ENCODE measurements at places on chromosomes 11 and 22.

GRCh38 chr11:44036811-44037657 lies 10.7 kb upstream of the ACCSL start:
- DNase-seq = no peak

DNA sequence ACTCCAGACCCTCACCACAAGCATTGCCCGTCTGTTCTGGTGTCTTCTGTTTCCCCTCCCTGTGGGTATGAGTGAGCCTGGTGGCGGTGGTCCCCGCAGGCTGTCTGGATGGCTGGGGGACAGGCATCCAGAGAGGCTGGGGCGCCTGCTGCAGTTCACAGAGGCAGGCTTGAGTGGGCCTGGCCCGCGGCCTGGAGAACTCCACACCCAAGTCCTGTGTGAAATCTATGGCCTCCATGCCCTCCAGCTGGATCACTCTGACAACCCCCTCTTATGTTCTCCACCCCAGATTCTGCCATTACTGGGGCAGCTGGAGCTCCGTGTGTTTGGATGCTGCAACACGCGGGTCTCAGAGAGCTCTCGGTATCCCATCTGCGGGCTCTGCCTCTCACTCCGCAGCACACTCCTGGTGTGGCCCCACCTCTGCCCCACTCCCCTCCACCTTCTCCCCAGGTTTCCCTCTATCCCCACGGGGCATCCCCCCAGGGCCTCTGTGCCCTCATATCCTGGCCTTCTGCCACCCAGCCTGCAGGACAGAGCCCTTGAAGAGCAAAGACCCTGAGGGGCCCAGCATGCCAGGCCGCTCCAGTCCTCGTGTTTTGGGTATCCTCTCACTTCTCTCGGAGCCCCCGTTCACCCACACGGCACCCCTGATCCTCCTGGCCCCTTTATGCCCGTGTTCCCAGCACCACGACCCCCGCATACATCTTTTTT lies 31.3 kb downstream of the LRRC74B start:
- no peak for DNase-seq

DNA sequence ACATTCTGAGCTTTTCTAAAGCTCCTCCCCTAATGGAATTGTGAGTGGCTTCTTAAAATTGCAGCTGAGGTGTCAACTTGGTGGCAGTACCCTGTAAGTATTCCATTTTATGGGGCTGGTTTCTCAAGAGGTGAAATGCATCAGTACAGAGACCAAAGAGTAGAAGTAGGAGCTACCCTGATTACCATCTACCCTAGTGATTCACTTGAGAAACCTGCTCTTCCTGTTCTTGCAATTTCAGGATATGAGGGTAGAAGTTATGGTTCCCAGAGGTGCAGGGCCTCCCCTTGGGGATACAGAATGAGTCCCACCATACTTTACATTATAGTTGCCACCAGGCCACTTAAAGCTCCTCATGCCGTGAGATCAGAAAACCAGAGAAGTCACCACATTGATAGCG lies 944.6 kb downstream of the OPCML start:
- no peak for DNase-seq

GRCh38 chr11:66457826-66458225 lies 8.9 kb upstream of the PELI3 start:
- no peak for DNase-seq

DNA sequence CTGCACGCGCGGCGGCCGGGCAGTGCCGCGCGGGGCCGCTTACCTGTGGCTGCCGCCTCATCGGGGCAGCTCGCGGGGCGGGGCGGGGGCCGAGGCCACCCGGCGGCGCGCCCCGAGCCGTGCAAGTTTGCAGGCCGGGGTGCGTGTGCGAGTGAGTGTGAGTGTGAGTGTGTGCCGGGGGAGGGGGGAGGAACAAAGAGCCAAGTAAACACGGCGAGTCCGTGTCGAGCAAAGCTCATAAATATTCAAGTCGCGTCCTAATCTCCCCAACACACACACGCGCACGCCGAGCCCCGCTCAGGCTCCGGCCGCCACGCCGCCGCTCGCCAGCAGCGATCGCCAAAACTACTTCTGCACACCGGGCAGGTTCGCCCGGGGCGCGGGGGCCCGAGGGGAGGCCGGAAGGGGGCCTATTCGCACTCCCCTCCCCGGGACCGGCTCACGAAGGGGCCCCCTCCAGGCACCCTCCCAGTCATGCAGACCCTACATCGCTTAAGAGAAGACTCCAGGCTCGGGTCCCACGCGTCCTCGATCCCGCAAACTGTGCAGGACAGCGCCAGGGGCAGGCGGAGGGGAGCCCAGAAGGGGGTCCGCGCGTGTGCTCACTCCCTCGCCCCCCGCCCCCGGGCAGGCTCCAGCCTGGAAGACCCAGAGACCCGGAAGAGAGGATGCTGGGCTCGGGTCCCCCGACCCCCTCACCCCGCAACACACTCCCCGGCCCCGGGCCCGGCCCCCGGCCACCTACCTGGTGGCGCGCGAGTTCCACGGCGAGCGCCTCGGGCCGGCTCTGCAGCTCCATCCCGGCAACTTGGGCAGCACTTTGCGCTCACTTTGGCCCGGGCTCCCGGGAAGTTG lies 827 bp downstream of the PHF21B start:
- DNase-seq = no peak

DNA sequence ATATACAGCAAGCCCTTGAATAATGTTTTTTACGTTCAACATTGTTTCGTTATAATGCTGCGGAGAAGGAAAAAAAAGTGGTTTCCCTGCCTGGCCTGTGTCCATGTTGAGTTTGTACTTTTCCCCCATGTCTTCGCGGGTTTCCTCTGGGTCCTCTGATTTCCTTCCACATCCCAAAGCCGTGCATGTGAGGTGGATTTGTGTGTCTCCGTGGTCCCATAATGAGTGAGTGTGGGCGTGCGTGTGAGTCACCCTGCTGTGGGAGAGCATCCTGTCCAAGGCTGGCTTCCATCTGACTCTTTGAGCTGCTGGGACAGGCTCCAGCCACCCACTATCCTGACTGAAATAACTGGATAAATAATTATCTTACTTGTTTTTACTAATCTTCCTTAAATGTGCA lies 29.6 kb upstream of the SNX19 start:
- DNase-seq = no peak

DNA sequence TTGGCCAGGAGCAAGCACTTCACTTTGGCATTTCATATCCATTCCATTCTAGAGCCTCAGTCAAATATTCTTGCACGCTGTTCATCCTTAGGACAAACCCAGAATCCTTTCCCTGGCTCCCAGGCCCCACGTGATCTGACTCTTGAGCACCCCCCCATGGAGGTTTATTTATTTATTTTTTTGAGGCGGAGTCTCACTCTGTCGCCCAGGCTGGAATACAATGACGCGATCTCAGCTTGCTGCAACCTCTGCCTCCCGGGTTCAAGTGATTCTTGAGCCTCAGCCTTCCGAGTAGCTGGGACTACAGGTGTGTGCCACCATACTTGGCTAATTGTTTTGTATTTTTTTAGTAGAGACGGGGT lies 12.7 kb upstream of the TSGA10IP start:
- DNase-seq = no peak

DNA sequence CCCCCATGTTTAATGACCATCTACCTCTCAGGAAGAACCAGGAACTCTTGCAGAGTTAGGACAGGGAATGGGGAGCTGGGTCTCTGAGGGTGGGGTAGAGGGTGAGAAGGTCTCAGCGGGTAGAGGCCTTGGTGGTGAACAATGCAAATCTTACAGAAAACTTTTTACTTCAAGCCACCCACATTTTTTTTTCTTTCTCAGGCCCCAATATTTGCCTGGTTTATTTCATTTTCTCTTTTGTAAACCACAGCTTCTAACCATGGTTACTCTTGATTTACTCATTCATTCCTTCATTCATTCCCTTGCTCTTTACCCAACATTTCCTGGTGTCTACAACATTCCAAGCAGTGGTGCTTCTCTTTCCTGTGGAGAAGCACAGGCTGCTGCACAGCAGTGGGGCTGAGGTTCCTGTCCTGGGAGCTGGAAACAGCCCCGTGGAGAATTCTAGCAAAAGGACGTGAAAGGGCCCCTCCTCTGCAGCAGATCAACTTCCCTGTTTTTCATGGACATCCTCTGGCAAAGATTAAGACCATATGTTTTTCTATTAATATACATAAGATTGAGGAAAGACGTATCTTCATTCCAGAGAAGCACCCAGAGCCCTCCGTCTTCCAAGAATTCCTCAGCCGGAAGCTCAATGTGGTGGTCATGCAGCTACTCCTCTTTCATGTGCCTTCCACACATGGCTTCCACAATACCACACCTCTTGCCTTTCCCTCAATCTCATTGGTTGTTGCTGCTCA lies 224.4 kb upstream of the SESN3 start:
- DNase-seq = no peak

DNA sequence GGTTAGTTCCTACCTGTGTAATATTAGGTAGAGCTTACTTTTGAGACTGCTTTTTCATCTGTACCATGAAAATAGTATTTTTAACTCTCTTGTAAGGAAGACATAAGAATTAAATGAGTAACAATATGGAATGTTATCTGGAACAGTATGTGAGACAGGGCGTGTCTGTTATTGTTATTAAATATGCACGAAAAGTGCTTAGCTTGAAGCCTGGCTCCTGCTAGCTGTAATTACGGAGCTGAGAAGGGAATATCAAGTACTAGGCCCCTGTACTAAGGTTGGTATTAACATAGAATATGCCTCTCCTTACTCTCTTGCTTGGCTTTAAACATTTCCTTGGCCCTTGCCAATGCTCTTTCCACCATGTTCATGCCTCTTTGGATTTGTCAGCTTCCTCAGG lies 194.0 kb downstream of the FAM76B start:
- DNase-seq = no peak

- no peak for DNase-seq
Measured at GRCh38 chr11:76620489-76620888, 50.1 kb downstream of the LRRC32 start.

DNA sequence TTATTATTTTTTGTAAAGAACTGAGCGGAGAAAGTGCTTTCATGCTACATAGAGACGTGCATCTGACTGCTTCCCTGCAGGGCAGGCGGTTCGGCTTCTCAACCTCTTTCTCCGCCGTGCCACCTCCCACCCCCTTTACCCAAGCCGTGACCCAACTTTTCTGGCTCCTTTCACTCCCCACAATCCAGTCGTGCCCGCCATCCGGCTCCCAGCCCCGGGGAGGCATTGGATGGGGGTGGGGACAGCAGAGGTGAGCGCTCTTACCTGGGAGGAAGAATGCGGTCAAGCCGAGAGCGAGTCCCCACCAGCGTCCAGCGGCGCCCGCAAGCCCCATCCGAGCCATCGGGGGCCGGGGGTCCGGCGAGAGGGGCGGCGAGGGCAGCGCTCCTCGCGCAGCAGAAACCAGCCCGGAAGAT lies 781 bp downstream of the NECTIN1 start:
- peak; percentile 29 for DNase-seq

GRCh38 chr11:86414032-86414431 lies 39.3 kb downstream of the CCDC81 start:
- DNase-seq = no peak

All from memory B cell (primary cell).